ENCODE measurements at places on chromosomes 3 and 15.

GRCh38 chr3:47961815-47962606 lies 54.2 kb downstream of the MAP4 start:
- no peak for DNase-seq

- DNase-seq, result no peak
Measured at GRCh38 chr3:184459355-184459754, 79.5 kb downstream of the CHRD start.

DNA sequence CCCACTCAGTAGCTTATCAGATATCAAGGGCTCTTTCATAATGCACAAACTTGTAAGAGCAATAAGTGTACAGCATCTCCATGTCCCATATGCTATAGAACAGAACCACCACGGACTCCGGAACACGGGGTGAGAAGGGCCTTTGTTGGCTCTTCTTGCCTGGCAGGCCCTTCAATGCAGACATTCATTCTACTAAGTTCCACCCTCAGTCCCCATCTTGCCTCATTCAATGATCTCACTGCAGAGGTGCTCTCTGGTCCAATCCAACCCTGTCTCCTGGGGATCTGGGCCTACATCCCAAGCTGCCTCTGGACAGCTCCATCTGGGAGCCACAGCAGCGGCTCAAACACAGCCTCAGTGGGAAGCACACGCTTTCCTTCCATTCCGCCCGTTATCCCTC lies 16.8 kb downstream of the HACD2 start:
- no peak for DNase-seq

DNA sequence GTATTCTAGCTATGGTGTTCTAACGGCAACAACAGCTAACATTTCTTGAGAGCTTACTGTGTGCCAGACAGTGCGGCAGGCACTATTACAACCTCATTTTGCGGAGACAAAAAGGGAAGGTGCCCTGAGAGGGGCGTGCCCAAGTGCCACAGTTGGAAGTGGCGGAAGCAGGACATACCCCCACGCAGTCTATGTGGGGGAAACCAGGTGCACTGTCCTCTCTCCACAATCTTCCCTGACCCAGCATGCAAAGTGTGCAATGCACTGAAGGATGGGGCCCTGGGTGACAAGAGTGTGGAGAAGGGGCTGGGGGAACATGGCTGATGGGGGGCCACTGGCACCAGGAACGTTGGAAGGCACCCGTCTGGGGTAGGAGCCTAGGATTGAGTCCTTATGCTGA lies 8.6 kb downstream of the ANP32A start:
- DNase-seq, result no peak

DNA sequence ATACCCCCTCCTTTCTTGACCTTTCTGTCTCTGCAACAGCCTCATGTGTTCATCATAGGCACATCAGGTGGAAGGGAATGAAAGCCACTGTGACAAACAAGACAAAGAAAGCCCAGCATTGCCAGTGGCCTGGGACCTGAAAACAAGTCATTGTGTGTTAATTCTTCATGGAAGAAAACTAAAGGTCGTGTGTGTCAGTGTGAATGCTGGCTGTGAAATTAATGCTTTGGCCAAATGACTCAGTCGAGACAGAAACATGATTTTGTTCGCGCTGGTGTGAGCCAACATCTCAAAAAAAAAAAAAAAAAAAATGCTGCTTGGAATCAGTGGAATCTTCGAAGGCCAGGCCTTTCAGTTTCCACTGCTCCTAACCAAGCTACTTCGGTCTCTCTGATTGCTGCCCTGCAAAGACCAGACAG lies 386.5 kb upstream of the PROK2 start:
- DNase-seq, result no peak

- no peak for DNase-seq
Measured at GRCh38 chr15:61996056-61996635, 64.1 kb downstream of the VPS13C start.

GRCh38 chr3:177345973-177346503 lies 148.8 kb upstream of the TBL1XR1 start:
- DNase-seq, result no peak

DNA sequence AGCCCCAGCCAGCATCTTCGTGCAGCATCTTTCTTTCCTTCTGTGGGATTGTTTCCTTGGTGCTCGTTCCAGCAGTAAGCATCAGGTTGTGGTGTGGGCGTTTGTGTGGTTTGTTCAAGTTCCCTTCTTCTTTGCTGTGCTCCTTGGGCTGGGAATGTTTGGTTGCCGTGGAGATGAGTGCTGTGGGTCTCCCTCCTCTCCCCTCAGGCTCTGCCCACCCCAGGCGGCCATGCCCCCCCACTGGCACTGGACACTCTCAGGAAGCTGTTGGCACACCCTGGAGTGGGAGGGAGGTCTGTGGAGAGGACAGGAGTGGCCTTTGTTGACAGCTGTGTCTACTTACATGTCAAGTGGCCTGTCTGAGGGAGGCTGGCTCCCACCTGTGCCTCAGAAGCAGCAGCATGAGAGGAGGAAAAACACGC lies 46.5 kb upstream of the SACM1L start:
- no peak for DNase-seq

GRCh38 chr15:80778621-80778963 lies 578 bp upstream of the CEMIP start:
- DNase-seq, result no peak

DNA sequence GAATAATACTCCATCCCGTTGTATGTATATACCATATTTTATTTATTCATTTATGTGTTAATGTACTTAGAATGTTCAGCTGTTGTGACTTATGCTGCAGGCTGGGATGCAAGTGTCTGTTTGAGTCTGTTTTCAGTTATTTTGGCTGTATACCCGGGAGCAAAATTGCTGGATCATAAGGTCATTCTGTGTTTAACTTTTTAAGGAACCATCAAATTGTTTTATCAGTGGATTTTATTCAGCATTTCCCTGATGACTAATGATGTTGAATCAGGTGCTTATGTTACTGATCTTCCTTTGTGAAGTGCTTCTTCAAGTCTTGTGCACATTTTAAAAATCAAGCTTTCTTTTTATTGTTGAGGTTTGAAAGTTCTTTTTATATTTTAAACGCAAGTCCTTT lies 118.1 kb downstream of the SLC25A26 start:
- DNase-seq, result no peak

DNA sequence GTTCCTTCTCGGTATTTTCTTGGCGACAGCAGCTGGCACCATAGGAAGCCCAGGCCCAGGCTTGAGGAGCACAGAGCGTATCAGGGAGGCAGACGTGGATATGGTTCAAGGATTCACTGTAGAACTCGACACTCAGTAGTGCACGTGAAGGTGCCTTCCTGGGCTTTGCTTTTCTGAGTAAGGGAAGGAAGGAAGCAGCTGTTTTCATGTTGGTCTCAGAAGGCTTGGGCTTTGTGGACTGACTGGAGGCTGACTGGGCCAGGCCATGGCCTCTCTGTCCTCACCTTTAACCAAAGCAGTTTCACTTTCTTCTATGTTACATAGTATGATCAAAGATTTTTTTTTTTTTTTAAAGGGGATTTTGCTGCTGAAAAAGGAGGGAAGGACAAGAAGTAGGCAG lies 6.9 kb upstream of the GHRL start:
- no peak for DNase-seq

DNA sequence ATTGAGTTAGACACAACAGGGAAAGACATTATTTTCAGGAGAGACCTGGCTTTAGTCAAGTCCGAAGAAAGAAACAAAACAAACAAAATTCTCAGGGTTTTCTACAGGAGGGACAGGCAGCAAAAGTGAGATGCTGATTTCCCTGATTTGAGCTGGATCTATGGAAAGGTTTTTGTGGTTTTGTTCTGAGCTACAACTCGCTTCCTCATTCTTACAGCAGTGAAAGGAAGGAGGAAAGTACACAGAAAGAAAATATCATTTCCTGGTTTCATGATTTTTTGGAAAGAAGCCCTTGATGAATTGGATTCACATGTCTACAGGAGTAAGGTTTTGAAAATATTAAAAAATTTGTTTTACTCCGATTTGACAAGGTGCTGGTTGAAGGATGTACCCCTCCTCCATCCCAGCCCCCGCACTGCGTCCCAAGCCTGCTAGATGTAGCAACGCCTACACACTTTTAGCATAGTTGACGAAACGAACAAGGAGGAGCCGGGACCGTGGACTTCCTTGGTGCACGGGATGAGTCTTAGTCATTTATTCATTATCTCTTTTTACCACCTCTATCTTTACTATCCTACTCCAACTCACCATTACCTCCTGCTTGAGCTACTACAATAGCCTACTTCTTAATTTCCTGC lies 10.8 kb downstream of the PRICKLE2 start:
- DNase-seq, result no peak

- DNase-seq, result no peak
Measured at GRCh38 chr3:132787616-132788300, 65.5 kb upstream of the NPHP3 start.

DNA sequence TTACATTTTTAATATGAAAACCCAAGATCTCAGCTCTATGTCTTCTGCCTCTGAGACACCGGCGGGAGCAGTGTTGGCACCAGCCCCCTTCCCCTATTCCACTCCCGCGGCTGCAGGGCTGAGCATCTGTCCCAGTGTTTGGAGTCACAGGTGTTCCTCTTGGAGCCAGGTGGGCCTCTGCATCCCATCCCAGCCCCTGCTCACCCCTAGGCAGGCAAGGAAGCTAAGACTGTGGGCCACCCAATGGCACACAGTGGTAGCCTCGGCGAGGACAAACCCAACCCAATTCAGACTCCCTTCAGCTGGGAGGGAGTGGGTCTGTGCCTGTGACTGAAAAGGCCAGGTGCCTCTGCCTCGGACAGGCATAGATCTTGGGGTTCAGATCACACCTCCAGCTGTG lies 3.1 kb downstream of the CHST13 start:
- DNase-seq, result no peak

DNA sequence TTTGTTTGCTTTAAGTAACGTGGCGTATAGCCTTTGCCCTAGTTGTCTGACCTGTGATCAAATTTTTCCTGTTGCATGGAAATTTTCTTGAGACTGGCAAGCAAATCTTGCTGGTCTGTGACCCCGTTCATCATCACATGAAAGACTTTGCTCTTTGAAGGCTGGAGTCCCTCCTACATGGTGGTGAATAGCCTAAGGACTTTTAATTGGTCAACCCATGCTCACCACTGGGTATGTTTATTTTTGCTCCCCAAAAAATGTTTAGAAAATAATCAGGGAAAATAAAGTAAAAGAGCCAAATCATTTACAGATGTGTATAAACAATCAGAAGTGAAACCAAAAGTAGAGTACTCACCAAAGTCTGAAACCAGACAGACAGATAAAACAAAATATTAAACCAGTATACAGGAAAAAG lies 1075.3 kb upstream of the ALCAM start:
- DNase-seq, result no peak

DNA sequence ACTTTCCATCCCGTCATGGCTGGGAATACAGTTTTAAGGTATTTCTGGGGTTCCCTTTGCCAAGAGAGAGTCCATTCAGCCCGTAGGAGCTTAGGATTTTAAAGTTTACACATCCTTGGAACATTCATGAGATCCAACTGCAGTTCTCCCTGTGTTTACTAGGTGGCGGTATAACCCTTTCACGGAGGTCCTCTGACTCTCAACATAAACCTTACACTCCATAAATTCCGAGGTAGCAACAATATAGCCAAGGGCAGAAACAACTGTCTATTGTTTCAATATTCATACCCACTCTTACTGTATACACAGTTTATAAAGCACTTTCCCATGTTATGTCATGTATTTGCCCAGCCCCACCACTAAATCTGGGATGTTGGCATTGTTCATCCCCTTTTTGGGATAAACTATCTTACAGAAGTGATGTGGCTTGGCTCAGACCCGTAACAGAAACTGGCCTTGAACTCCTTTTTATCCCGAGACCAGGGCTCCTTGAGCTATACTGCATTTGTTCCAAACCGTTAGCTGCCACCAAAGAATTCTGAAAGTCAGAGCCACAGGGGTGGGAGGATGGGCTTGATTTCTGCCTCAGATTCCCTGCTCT lies 69.2 kb upstream of the COL6A5 start:
- DNase-seq, result no peak

- DNase-seq, result no peak
Measured at GRCh38 chr15:73296609-73297353, 72.0 kb downstream of the HCN4 start.

DNA sequence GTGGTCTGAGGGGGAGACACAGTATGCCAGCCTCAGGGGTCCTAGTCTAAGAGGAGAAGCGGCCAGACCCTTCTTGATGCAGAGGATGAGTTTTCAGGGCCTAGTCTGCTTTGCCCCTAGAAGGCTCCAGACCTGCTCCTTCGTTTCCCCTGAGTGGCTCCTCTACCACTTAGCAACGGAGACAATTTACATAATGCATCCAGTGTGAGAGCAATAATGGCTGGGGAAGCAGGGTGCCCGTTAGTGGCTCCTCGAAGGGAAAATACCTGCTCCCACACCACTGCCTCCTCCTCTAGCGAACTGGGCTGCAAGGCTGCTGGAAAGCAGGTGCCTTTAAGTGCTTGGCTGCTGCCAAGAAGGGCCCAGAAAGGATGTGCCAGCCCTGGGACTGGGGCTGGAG lies 38.9 kb downstream of the CACNA2D2 start:
- DNase-seq, result no peak

DNA sequence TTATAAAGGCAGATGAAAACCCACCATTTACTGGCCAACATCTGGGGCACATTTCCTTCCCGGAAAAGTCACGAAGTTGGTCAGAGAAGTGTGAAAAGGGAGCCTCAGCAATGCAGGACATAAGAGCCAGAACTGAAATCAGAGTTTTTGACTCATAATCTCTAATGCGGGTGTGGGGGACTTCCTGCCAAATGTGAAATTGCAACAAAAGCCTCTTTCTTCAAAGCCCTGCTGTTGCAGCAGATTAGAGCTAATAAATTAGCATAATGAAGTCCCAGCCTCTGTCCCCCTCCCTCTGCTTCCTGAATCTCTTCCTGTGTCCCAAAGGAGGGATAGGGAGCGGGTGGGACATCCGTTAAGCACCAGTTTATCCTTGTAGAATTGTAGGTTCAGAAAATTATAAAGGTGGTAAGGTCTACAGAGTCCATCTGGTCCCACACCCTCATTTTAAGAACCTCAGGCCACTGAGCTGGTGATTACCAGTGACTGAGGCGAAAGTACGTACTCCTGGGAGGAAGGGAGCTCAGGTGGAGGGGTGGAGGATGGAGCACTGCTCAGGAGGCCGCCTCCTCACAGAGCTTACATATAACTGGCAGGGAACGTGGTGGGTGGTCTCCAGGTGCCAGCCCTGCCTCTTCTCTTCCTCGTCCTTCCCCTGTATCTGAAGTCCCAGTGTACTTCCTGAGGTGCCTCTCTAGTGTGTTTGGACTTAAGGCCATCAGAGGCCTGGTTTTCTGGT lies 35.0 kb downstream of the ST6GAL1 start:
- DNase-seq, result no peak

DNA sequence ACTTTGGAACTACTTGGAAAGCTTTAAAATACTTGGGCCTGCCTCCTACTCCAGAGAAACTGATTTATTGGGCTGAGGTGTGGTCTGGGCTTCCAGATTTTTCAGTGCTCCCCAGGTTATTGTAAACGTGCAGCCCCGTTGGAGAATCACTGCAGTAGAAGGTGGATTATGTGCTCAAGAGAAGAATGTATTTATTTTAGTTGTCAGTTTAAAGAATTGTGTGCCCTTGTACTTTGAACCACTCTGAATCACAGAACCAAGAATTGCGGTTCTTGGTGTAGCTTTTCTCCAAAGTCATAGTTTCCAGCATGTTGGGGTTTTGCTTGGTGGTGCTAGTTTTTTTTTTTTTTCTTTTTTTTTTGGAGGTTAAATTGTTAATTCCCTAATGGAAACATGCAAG lies 1.6 kb downstream of the TATDN2 start:
- DNase-seq, result no peak
